ENCODE measurements at places on chromosomes 7 and 10.

- DNase-seq, result no peak
Observed at GRCh38 chr10:44056206-44056605, 328.7 kb downstream of the CXCL12 start.

DNA sequence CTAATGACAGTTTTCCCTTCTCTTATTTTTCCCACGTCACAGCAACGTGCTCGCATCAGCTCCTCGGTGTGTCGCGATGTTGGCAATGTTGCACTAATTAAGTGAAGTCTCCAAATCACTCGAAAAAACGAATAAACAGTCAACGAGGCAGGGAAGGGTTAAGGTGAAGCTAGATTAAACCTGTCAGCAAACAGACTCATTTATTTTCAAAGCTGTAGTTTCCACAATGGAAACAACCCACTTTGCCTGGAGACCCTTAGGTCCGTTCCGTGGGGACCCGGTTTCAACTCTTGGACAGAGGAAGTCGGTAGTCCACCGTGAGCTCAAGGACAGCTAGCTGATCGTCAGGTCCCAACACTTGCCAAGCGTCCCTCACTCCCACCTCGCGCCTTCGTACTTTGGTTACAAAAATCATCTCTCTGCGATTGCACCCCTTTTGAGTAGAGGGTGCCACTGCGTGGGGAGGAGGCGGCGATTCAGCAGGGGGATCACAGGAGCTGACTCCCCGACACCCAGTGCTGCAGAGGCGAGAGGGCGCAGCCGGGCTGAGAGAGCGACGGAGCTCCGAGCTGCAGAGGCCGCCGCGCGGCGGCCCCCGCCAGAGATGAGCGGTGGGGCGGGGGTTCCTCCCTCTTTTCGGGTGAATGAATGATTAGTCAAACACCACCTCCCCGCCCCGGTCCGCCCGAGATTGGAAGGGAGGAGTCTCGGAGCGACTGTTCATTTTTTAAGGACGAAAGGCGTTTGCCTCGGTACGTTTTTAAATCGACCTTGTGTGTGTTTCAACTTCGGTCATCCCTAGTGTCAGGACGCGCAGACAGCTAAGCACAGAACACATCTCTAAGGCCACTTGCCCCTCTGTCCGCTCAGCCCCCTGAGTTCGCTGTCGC, 1.3 kb upstream of the BMPER start:
- no peak for DNase-seq

DNA sequence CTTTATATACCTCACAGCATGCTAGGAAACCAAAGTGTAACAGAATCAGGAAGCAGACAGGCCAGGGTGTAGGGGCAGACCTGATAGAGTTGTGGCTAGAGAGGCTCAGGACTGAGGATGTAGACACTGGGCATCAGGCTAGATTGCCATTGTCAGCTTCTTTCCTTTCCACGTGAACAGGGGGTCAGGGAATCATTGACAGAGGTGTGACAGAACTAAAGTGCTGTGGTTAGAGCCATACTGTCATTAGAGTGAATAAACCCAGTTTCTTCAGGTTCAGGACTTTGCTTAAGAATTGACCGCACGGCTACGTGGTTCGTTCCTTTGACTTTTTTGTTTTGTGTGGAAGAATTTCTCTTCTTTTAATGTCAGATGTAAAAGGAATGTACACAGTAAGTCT, 90.7 kb downstream of the CALD1 start:
- no peak for DNase-seq

DNA sequence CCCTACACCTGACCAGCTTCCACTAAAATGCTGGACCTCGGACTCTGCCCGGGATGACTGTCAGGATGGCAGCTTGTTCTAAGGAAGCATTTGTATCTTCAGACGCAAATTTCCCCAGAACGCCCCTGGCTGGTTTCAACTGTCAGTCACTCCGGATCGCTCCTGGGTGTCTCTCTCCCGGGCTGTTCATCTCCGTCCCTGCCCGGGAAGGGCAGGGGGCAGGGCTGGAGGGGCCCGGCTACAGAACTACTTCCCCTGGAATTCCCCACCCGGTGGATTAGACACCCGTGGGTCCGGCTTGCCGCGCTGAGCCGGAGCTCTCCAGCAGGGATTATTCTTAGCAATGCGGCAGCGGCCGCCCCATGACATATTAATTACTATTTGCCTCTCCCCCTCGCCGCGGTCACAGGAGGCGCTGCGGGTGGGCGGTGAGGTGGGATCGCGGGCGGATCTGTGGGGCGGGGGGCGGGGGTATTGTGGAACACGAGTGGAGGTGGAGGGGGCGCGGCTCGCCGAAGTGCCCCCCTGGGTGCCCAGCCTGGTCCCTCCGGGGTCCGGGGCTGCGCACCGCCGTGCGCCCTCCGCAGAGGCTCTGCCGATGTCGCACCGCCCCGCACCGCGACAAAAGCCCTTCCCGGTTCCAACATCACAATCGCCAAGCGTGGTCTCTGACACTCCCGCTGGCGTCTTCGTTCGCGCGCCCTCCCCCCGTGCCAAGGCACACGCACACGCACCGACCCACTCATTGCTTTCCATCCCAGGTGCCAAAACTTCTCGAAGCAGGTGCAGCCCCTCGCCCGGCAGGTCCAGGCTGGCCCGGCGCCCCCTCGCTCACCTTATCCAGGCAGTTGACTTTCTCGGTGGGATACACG, 276.1 kb upstream of the NEBL start:
- DNase-seq, result no peak

GRCh38 chr7:24896031-24896501, 83.9 kb downstream of the OSBPL3 start:
- DNase-seq, result no peak

DNA sequence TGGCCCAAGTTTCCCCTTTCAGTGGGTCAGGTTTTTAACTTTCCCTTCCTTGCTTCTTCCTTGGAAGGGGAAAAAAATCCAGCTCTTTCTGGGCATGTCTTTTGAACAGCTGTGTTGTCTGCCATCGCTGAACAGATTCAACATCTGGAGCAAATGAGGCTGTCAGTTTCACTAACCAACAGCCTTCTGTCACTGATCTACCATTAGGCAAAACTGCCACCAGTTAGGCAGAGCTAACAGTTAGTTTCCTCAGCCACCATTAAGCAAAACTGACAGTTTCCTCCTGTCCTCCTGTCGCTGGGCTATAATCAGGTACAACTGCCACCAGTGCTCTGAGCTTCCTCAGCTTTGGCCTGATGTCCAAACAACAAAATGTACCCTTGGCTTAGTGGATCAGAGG, 81.9 kb downstream of the NPTX2 start:
- DNase-seq, result no peak

GRCh38 chr7:56062382-56062781, 1.7 kb upstream of the SUMF2 start:
- DNase-seq, result no peak

DNA sequence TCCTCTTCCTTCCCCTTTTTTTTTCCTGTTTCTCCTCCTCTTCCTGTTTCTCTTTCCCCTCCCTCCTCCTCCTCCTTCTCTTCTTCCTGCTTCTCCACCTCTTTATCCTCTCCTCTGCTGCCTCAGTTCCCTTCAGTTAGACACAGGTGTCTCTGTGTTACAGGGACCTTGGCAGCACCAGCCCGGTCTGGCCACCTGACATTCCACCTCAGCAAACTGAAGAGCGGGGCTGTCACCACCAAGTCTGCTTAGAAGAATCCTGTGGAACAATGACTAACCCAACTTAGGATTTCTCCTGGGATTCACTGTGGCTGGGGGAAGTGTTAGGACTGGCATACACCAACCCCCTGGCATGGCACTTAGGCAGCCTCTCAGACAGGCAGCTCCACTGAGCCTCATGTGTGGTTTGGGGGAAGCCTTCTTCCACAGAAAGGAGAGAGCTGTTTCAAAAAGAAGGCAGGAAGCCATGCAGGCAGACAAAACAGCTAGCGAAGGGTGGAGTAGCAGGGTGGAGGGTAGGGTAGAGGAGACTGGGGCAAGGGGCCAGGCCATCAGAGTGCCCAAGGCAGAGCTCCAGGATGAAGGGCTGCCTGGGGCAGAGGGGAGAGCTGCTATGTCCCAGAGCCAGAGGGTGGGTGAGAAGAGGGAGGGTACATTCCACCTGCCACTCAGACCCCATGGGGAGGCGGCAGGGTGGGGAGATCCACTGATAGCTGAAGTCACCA, 13.2 kb upstream of the GDF10 start:
- DNase-seq, result no peak
